ENCODE measurements at places on chromosomes 3 and 15.

DNA sequence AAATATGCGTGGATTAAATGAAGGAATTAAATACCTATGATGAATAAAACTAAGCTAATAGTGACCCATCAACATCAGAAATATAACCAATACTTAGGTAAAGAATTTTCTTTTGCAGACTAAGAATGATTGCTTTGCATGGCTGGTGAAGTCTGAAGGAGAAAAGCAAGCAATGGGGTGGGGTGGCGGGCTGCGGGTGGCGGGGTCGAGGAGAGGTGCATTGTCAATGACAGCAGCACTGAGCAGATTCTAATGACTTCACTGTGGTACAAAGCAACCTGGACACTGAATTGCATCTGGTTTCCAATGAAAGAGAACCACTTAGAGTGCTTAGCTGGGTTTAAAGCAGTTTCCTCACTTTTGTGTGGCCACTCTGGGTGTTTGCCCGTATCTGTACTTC is 171.5 kb upstream of the IL12A start:
- no peak for DNase-seq

DNA sequence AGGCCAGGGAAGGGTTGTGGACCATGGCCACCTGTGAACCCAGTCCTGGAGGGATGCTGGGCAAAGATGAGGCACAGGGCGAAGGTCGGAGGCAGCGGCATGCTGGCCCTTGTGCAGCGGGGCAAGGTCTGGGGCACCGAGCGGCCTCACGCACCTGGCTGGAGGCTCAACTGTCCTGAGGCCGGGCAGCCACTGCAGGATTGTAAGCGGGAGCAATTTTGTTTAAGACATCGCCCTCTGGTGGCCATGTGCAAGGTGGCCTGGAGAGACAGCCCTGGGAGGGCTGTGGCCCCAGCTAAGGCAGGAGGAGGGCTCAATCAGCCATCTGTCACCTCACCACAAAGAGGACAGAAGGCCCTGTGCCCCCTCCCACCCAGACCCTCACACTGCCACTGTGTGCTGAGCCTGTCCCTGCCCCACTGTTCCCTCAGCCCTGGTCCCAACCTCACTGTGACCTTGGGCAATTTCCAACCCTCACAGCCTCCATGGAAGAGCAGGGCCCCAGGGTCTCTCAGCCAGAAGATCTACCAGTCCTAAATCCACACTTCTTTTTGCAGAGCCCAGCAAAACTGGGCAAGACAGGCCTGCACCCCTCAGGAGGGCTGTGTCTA is 46.2 kb downstream of the TPRA1 start:
- DNase-seq = peak; percentile 86

DNA sequence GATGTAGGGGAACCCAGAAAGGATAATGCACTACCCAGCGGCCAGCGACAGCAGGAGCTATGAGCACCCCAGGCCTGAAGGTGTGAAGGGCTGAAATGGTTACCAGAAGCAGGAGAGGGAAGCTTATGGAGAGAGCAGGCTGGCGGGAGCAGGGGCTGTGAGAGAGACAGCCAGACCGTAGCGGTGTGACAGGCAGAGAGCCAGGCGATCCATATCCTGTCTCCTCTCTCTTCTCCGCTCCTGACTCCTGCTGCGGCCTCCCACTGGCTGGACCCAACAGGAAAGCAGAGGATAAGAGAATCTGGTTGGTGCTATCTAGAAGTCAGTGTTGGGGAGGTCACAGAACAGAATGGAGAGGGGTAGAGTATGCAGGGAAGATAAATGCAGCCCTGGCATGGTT is 49.9 kb downstream of the BTD start:
- no peak for DNase-seq

DNA sequence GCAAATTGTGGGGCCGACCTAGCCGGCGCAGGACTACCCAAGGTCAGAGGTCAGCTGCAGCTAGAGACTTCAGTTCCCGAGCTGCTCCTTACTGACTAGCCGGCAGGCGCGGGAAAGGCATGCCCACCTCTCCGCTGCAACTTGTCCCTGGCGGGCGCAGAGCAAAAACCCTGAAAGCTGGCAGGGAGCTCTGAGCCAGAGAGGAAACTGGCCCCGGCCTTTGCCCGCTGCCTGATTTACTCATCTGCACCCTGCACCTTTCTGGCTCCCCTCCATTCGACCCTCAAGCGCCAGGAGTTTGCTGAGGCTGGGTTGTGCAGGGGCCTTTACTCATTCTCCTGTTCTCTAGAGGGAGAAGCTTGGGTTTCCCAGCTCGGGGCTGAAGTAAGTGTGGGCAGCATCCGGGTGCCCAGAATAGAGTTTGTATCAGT is 1.5 kb downstream of the ZIC4 start:
- no peak for DNase-seq

- DNase-seq = peak; percentile 46
Measured at GRCh38 chr15:65303687-65304380, 643 bp upstream of the RNU5B-1 start.

DNA sequence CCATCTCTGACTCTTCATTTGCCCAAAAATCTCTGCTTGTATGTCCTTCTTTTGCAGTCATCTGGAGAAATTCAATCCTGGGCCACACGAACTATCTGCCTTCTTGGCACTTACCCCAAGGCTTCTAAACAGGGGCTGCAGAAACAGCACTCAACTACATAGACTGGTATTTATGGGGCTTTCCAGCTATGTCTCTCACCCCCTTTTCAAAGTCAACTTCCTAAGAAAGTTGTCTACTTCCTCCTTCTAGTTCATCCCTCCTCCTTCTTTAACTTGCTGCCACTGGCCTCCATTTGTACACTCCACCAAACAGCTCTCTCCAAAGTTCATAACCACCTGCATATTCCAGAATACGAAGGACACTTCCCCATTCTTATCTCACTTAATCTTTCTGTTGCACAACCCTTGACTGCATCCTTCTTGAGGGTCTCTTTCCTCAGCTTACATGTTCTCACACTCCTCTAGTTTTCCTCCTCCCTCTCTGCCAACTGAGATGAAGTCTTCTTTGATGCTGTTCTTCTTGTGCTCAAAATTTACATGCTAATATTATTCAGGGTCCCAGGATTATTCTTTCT is 55.2 kb downstream of the PLD1 start:
- peak; percentile 58 for DNase-seq

- DNase-seq = no peak
Measured at GRCh38 chr3:105157067-105157765, 209.5 kb upstream of the ALCAM start.

GRCh38 chr3:35745351-35745750 is 106.0 kb downstream of the ARPP21 start:
- no peak for DNase-seq

- DNase-seq = peak; percentile 24
Measured at GRCh38 chr3:16700651-16701050, 95.4 kb upstream of the DAZL start.

DNA sequence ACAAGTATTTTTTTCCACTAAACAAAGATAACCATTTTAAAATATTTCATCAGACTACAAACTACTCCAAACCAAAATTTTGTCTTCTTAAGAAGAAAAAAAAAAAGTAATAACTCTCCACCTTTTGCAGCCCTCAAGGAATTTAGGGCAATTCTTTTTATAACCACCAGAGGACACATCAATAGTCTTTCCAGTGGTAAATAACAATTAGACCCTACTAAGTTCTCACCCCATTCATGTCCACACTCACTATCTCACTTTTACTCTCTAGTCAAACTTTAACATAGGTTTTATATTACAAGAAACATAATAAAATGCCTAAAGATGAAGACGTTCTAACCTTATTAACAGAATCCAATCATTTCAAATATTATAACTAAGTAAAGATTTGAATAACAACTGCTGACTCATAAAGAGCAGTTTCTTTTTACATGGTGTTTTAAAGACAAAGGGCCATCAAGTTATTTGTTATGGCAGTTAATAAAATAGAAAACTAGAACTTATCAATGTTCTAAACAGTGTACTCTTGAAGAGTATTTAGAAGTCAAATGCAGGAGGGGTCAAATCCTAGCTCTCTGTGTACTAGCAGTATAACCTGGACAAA is 33.0 kb downstream of the CCDC39 start:
- DNase-seq = no peak

DNA sequence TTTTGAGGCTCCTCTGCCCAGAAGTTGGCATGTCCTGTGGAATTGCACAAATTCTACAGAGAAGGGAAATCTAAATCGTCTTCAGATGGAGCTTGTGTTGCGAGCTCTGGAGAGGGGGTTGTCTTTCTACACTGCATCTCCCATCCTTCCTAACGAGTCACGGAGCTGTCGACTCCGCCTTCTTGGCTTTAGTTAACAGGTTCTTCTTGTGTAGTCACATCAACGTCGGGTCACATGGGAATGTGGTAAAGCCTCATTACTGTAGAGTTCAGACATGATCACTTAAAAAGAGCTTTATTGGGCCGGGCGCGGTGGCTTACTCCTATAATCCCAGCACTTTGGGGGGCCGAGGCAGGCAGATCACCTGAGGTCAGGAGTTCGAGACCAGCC is 60.0 kb downstream of the DNASE1L3 start:
- no peak for DNase-seq

DNA sequence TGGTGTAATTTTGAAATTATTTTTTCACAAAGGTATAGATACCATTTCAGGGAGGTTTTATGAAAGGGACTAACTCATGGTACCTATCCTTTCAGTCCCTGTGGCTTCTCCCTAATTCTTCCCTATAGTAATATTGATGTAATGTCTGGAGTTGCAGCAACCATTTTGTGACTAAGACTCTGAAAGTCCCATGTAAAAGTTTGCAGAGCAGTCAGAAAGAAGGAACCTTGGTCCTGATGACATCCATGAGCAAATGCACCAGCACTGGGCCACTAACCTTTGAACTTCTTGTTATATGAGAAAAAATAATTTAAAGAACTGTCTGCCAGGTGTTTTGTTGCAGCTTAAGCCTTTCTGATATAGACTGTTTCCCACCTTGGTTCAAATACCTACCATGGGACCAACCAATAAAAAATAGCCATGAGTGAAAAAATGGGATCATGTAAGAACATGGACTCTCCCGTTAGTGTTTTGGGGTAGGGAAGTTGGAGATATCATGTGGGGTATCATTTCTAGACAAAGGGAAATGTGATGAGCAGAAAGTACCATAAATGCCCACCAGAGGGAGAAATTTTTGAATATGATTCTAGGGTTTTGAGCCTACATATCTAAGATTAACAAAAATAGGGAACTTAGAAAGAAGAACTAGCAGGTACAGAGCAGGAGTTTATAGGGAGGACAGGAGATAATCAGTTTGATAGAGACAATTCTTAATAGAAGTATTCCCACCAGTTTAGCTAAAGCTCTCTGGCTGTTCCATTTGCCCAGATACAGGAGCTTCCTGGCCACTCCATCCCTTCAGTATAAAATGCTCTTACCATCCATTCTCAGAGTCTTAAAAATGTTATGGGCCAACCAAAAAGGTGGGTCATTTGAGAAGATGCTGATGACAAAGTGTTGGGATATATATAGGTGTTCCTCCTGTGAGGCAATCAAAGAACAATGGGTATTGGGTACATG is 3.4 kb upstream of the CPOX start:
- peak; percentile 80 for DNase-seq

DNA sequence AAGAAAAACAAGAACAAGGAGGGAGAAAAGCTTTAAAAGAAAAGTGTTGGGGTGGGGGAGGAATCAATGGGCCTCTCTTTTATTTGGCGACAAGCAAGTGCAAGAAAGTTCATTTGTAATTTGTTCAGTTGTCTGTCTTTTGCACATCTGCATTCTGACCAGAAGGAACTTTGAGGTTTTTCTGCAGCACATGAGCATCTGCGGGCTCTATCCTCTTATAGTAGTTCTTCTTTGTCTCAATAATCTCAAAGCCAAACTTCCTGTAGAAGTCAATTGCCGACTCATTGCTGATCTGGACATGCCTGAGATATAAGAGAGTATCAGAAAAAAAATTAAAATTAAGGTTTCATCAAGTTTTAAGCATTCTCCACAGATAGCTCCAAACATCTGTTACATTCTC is 24.4 kb downstream of the NAA50 start:
- DNase-seq = peak; percentile 29

- no peak for DNase-seq
Measured at GRCh38 chr3:50195501-50196252, 4.3 kb downstream of the GNAT1 start.

DNA sequence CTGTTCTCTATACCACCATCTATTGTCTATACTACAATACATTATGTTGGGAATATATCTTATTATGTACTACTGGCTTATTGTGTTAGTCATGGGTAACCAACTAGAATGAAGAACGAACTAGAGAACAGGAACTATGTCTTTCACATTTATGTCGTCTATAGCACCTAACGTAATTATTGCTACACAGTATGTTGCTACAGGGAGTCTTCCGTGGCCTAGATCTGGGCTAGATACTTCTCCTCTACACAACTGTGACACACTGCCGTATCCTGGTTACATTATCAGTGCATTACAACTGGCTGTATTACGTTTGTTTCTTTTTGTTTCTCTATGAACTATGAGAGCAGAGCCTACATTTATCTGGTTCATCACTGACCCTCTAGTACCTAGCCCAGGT is 34.0 kb downstream of the SCG5 start:
- DNase-seq = peak; percentile 84

GRCh38 chr3:197518881-197519421 is 36.8 kb downstream of the BDH1 start:
- DNase-seq = no peak

DNA sequence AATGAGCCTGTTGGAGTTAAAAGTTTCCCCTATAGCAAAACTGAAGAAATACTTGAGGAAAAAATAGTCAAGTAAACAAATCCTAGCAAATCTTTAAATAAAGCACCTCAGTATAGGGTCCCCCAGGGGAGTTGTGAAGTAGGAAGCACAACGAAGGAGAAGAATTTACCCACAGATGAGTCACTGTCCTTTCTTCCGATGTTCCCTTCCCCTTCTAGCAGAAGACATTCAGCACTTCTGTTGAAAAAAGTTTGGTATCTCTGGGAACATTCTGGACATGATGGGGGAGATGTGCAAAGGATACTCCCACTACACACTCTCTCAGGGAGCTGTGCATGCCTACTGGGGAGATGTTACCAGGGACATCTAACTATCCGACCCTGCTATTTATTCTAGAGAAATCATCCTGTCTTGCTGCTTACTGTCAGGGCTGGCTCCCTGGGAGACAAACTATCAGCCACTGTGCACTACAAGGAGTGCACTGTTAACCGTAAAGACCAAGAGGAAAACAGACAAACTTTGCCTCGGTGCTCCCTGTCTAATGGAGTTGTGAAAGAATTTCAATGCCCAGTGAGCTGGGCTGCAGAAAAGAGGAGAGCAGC is 93.8 kb downstream of the RFTN1 start:
- DNase-seq = peak; percentile 46

GRCh38 chr3:161549261-161549660 is 52.7 kb downstream of the OTOL1 start:
- no peak for DNase-seq

DNA sequence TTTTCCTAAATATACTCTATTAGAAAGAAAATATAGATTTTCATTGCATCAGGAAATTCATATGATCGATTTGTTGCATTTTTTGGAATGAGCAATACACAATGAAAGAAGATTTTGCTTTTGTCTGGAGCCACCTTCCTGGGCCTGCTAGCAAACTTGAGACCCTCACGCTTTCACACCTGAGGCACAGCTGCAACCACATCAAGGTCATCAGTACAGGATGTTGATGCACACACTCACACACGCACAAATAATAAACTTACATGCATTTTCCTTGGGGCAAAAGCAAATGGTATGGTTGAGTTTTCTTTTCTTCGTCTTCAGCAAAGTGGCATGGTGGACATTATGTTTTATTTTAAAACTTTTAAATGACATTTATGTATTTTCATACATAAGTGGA is 64.8 kb upstream of the SATB1 start:
- DNase-seq = no peak
